NCI-H2029 treated with DMSO at 0.1 percent for 48 hours (cell line): ENCODE measurements at places on chromosomes 4 and X.

DNA sequence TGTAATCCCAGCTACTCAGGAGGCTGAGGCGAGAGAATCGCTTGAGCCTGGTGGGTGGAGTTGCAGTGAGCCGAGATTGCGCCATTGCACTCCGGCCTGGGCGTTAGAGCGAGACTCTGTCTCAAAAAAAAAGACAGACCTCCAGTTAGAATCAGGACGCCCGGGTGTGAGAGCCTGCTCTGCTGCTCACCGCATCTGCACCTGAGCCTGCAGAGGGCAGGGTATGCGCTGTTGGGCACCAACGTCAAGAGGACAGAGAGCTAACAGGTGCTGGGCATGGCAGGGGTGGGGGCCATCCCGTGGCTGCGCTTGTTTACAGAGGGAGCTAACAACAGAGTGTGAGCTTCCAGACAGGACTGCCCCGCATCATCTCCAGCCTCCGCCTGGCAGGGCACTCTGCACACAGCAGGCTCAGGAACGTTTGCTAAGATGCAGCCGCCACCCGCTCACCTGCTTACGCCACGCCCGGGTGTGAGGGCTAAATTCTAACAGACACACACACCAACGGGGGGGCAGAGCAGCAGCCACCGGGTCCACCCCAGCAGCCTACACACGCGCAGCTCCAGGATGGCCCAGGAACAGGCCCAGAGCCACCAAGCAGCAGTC is 50.0 kb upstream of the CPLX1 start:
- no peak for DNase-seq

DNA sequence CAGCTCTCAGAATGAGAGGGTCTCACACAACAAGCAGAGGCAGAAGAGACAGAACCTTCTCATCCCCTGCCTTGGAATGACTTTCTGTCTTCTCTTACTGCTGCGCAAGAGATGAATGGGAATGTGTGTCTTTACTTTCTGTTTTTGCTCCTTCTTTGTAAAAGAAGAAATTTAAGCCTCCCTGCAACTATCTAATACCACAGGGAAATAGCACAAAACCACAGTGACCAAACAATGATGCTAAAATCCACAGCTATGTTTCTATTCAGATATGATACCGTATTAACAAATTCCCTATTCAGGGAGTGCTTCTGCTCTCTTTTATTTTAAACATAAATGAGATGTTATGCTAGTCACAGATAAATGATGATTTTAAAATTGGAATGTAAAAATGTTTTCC is 173.8 kb upstream of the RAI2 start:
- DNase-seq: no peak

- DNase-seq: no peak
Observed at GRCh38 chr4:68079928-68080327, 49.7 kb downstream of the TMPRSS11F start.

GRCh38 chr4:18953613-18954012 is 932.1 kb upstream of the LCORL start:
- no peak for DNase-seq

GRCh38 chr4:152029631-152030030 is 268.8 kb upstream of the GATB start:
- DNase-seq: no peak

DNA sequence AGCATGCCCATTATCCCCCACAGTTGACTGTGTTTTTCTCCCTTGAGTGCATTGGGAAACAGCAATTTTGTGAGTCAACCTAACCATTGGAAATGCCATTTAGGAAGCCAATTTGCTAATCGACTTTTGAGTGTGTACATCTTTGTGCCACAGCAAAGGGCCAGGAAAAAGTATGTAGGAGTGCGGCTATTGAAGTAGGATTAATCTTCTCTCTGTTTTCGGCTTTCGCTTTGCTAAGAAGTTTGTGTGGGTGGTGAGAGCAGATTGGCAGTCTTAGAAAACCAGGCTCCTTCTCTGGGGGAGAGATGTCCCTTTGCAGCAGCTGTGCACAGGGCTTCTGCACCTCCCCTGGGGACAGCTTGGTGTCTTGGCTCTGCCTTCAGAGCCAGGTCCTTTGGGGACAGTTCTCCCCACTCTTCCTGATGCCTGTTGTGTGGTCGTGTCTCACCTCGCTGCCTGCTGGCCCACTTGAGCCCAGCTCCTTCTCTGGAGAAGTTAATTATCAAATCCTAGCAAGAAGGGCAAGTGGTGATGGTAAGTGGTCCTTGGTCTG is 74.5 kb downstream of the GEMIN8 start:
- DNase-seq: no peak

- DNase-seq: no peak
Observed at GRCh38 chrX:133054761-133055405, 42.0 kb downstream of the USP26 start.

- DNase-seq: peak; percentile 77
Observed at GRCh38 chrX:39613997-39614679, 483.6 kb downstream of the BCOR start.

DNA sequence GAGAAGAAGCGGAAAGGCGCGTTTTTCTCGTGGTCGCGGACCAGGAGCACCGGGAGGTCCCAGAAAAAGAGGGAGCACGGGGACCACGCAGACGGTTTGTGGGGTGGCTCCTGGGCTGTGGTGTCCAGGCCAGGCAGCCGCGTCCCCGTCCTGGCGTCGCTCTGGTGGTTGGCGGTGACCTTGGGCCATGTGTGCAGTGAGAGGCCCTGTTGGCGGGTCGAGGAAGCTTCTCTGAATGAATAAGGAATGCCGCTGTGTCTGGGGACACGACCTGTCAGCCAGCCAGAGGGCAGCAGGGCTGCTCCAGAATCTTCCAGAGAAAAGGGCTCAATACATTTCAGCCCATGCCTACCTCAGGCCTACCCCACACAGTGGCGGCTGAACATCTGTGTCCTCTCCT is 24.3 kb upstream of the HGFAC start:
- no peak for DNase-seq

DNA sequence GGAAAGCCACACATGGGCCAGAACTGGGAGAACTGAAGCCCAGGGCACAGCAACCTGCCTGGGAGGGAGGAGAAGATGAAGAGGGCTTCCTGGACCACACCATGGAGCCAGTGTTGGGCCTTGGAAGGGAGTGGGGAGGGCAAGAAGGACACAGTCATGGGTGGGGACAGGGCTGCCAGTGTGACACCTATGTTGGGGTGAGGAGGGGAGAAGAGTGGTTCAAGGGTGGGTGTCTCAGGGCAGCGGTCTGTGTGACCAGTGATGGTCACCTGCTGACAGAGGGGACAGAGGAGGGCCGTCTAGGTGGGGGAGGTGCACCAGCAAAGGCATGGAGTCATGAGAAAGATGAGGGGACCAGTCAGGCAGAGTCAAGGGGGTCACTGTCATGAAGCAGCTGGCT is 13.8 kb downstream of the MAGED2 start:
- DNase-seq: no peak

DNA sequence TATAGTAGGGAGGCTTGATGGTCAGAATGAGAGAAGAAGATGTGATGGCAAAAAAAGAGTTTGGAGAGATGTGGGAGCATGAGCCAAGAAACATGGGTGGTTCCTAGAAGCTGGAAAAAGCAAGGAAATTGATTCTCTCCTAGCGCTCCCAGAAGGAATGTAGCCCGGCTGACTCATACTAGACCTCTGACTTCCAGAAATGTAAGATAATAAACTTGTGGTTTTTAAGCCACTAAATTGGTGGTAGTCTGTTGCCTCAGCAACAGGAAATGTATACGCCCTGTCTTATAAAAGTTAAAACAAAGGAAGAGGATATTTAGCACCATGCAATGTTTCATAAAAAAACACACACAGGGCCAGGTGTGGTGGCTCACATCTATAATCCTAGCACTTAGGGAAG is 182.7 kb upstream of the PCDH7 start:
- no peak for DNase-seq

- no peak for DNase-seq
Observed at GRCh38 chrX:156003486-156004185, 6.1 kb downstream of the IL9R start.

DNA sequence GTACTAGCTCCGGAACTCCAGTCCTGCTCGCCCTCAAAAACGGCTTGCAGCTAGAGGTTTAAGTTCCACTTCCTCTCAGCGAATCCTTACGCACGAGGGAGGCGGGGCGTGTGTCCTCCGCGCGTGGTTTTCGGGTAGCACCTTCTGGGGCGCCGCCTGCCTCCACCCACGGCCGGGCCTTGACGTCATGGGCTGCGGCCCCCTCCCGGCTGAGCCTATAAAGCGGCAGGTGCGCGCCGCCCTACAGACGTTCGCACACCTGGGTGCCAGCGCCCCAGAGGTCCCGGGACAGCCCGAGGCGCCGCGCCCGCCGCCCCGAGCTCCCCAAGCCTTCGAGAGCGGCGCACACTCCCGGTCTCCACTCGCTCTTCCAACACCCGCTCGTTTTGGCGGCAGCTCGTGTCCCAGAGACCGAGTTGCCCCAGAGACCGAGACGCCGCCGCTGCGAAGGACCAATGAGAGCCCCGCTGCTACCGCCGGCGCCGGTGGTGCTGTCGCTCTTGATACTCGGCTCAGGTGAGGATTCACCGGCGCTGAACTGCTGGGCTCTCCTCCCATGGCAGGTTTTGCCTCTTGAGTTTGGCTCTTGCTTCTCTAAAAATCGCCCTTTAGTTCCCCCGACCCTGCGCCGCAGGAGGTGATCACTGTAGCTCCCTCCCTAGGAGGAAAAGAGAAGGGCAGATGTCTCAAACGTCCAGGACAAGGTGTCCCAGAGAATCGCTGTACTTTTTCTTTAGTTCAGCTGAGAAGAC is at the start of gene AREG:
Gene AREG (plus strand): TSS at position 246 of the 752 bp plus-strand sequence. CDS start 210 bp downstream, at position 456.
- DNase-seq: no peak

DNA sequence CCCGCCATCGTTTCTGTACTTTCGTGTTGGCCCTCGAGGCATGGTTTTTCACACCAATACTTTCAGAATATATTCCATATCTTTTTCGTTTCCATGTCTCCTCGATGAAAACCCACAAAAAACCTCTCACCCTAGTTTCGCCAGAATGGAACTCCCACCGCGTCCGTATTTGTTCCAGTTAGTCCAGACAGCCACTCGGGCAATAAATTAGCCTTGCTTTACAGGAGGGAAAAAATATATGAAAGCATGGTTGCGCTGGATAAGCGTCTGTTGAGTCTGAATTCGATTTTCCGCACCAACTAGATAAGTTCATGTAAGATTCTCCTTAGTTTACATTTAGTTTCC is 550 bp upstream of the CHM start:
- no peak for DNase-seq
